ENCODE measurements at places on chromosomes 7 and 10.

DNA sequence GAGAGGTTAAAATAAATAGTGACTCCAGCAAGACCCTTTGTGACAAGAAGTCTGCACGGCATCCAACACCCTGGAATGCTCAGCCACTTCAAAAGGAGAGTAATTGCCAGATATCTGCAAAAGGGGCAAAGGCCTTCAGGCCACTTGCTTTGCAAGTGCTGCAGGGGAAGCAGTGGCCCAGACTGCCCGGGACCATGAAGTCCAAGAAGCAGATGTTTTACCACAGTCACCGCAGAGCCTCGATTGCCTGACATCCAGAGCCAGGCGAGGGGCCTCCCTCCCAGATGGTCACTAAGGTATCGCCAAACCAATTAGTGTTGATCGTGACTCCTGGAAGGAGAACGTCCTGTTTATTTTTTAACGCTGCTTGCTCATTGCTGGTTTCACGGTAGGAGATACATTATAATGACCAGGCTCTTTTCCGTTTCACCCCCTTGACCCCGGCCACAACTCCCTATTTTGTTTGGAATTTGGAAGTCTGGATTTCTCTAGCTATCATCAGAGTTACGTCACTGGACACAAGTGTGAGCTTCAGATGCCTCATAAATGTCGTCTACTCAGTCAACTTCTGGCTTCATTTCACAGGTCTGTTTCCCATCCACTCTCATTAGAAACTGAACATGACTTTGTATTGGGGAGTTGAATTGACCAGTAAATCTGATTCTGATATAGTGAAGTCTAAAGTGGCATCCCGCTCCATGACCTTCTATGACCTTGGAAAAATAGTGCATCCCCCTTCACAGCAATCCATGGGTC, 276.2 kb downstream of the WDR11 start:
- no peak for DNase-seq

GRCh38 chr10:109875151-109875568, 48.2 kb downstream of the XPNPEP1 start:
- DNase-seq: no peak

DNA sequence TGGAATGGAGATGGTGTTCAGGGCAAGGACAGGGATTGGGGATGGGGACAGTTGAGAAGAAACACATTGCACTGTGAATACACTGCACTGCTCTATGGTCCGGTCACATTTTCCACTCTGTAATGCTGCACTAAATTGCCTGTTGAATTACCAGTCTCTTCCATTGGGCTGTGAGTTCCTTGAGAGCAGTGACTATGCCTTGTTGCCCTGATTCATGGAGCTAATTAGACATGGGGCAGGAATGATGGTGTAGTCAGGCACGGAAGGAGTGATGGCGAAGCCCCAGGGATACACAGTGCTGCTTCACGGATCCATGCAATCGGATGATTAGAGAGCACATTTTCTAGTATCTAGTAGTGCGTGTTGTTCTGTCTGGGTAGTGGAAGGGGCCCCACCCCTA, 25.4 kb upstream of the GPAM start:
- no peak for DNase-seq

DNA sequence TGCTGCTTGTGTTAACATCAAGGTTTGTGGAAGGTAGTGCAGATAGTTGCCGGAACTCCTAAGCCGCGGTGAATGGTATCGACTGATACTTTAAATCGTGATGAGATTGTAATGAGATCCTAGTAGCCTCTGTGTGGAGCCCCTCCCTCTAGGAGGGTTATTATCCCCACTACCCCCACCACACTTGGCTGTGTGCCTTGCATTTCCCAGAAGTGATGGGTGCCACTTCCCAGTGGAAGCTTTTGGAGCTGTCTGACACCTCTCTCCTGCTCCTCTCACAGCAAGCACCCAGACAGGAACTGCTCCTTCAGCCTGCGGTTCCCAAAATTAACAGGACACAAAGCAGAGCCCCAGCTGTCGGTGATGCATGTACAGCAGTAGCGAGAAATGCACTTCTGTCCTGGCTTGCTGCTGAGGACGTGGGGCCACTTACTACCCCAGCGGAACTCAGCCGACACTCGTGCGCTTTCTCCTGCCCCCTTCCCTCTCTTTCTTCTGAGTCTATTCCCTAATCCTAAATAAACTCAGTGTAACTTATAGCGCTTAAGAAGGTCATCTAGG, 52.5 kb downstream of the PRKAG2 start:
- DNase-seq: no peak

DNA sequence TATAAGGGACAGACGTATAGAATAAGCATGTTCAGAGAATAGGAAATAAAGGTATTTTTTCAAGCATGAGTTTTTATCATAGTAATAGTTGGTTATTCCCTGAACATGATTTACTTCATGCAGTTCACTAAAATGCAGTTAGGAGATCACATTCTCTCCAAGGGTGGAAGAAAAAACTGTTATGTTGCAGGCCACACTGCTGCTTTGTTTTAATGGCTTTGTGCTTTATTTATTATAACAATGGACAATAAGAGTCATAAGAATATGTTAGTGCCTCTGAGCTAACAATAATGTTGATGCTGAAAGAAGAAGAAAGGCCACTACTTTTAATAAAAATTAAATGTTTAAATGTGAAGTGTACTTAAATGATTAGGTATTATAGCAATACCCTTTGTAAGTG, 78.5 kb upstream of the GATAD1 start:
- DNase-seq: no peak

- no peak for DNase-seq
These were observed 45.1 kb downstream of the TMEM60 start for GRCh38 chr7:77753173-77753572.

GRCh38 chr7:414681-415560, 104.7 kb downstream of the PDGFA start:
- DNase-seq: no peak

- DNase-seq: no peak
These were observed 1.2 kb downstream of the CLDN4 start for GRCh38 chr7:73831834-73832651.

- DNase-seq: no peak
These were observed 330.7 kb downstream of the BMPER start for GRCh38 chr7:34236057-34236456.

DNA sequence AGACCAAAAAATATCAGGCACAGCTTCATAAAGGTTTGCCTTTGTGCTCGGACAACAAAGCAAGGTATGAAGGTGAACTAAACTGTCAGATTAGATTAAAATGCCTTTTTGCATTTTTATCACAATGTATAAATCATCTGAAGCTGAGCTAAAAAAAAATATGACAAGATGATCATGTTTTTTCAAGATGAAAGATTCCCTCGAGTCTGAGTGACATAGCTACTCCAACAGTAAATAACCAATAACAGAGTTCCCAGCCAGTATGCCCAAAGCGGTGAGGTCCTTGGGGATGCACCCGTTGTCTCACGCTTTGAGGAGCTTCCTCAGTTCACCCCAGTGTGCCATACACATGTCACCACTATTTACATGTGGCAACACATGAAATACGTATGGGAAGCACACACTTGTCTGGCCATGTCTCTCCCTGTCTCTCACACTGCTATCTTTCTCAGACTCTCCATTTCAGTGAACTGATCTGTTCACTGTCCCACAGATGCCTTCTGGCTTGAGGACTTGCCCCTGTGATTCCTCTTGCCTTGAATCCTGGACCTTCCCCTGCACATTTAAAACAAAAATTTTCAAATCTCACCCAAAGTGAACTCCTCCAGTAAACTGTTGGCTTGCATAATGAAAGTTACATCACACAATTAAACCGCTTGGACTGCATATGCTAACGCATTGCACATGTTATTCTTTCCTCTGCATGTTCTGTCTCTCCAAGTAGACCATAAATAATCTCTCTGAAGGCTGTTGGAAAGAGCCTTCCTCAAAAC, 2.6 kb upstream of the PIK3CG start:
- DNase-seq: peak; percentile 86

- no peak for DNase-seq
These were observed 277.7 kb downstream of the ZEB1 start for GRCh38 chr10:31596765-31597164.

DNA sequence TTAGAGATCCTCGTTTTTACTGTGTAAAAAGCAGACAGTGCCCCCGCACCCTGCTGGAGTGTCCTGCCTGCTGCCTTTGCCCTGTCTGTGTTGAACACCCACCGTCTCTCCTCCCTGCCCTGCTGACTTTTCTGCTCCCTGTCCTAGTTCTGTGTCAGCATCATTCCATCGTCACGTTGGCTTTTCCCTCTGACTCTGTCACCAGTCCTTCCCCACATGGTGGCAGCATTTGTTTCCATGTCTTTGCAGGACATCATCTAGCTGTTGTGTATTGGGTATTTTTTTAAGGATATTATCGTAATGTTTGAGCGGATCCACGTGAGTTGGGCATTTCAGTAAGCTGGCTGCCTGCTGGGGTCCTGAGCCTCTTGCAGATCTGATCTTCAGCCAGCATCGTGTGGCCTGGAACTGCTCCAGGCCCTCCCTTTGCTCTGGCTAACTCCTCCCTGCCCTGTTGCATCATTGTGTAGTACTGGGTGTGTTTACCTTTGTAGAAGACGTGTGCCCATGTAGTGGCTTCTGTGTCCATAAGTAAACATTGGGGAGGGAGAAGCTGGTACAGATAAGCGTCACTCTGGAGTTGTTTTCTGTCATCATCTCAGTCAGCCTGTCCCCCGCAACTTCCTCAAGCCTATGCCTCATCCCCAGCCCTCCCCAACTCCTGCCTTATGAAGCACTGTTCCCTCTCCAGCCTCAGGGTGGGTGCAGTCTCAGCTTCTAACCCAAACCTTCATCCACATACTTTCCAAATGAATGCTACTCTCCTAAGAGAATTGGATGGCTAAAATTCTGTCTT, 44.3 kb downstream of the TRRAP start:
- no peak for DNase-seq

DNA sequence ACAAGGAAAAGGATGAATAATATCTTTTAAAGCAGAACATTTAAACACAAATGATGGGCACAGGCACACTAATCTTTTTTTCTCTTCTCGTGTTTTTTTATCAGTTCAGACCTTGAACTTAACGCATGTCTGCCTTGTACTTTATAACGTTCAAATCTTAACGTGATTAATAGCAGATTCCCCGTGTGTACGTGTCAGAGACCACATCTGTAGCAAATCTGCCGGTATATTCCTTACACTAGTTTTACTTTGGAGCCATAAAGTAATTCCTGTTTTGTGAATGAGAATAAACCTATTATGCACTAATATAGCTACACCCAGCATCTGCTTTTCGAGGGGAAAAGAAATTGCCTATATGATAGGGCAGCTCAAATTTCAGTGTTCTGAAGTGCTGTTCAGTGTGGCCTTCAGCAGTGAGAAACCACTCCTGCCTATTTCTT, 166.0 kb upstream of the TCF7L2 start:
- no peak for DNase-seq

- peak; percentile 56 for DNase-seq
These were observed 1.2 kb upstream of the UNCX start for GRCh38 chr7:1231214-1232102.

- peak; percentile 45 for DNase-seq
These were observed 882 bp downstream of the DLX6 start for GRCh38 chr7:97006055-97006815.

- no peak for DNase-seq
These were observed 279.8 kb downstream of the KCNMA1 start for GRCh38 chr10:77357611-77358310.

DNA sequence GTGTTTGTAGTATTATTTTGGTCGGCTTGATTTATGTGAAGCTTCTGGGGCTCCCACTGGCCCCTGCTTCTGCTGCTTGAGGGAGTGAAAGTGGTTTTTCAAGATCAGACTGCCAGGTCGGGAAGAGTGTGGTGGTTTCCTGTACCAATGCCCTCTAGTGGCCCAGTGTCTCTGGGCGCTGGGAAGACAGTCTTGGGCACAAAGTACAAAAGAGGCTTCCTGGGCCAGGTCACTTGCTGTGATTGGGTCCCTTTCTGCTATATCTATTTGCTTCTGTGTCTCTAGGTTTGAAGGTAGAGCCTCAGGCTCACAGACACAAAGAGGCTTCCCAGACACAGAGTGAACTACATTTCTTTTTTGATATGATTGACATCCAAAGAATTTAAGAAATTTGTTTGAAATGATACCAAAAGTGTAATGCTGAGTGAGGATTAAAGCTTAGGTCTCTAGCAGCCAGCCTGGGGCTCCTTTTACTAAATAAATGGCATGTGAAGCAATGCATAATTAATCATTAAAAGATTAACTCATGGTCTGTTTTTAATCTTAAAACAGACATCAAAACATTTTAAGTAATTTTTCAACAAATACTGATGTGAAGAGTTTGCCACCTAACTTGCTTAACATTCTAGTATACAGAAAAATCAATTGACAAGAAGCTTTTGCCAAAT, 36.3 kb downstream of the ABCB1 start:
- peak; percentile 47 for DNase-seq

DNA sequence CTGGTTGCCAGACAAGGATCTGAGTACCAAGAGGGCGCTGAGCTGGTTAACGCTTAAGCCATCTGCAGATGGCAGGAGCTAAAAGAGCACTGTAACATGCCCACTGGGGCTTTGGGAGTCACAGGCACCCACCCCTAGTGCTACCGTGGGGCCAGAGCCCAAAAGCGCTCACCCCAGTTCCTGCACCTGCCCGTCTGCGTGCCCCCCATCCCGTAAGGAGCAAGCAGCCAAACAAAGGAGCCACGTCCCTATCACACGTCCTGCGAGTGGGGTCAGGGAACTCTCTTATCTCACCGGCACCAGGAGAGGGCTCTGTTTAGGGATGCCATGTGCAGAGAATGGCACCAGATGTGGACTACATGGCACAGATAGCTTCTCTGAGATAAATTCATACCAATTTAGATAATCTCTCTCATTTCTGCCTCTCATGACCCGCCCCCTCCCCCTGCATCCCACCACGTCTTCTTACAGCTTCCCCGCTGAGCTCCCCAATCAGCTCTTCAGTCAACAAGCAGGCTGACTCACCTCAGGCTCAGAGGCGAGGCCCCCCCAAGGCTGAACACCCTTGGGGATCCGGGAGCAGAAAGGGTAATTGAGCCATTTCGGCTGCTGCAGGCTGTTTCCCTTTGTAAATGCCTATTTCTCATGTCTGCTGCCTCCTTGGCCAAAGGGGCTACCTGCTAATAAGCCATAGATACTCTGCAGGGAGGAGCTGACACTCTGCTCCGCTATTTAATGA, 235.7 kb downstream of the GRID1 start:
- no peak for DNase-seq

DNA sequence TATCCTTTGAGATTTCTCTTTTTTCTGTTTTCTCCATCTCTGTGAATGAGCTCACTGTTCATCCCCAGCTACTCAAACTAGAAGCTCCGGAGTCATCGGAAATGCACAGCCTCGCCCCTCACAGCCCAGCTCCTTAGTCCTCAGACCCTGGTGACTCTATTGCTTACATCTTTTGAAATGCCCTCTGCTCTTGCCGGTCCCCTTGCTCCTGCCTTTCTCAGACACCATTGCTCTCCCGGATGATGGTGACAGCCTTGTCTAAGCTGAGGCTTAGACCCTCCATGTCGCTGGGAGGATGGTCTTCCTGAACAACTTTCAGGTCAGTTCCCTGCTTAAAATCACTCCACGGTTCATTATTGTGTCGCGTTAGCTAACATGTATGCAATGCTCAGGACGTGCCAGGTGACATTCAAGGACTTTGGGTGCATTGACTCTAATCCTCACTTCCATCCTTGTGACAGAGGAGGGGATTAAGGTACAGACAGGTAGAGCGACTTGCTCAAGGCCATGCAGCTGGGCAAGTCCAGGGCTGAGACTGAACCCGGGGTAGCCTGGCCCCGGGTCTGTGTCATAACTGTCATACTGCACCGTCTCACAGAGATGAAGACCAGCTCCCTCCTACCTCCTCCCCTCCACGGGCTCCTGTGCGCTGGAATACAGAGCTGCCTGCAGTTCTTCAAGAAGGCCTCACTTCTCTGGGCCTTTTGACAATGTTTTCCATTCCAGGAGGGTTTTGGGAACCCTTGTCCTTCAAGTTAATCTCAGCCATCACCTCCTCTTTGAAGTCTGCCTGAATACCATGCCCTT, 4.3 kb upstream of the UCMA start:
- no peak for DNase-seq

GRCh38 chr10:14282276-14282675, 48.4 kb downstream of the FRMD4A start:
- no peak for DNase-seq

Measured in NB4 (cell line).